ENCODE measurements at places on chromosomes 4 and X. TPM values are rescaled to one million over a fixed set of nuclear protein-coding genes. Genes with fewer than 3 reads are reported as not detected.

- DNase-seq, result no peak
Observed at GRCh38 chr4:149499726-149500125, 315.9 kb downstream of the IQCM start.

GRCh38 chr4:146520896-146521540 is 722 bp downstream of the SLC10A7 start:
- peak; percentile 60 for DNase-seq

- DNase-seq, result peak; percentile 86
Observed at GRCh38 chrX:140040386-140040785, 75.1 kb upstream of the CXorf66 start.

Gene GASK1B
- 0.51 TPM for total RNA-seq

Gene CSN1S1
- total RNA-seq, result not detected

Gene PORCN
- 48.3 TPM for total RNA-seq

Gene MAGED4
- 4.6 TPM for total RNA-seq

All from PC-3 (cell line).